ENCODE measurements at places on chromosomes 1 and 21. TPM values are rescaled to one million over a fixed set of nuclear protein-coding genes. Genes with fewer than 3 reads are reported as not detected.
A peak's percentile ranks its signal among the peaks of the same experiment; 100 is the strongest.

GRCh38 chr1:198498103-198498385 lies 42.4 kb downstream of the ATP6V1G3 start:
- no peak for DNase-seq

- DNase-seq: no peak
Measured at GRCh38 chr1:97010566-97011264, 289.1 kb downstream of the PTBP2 start.

DNA sequence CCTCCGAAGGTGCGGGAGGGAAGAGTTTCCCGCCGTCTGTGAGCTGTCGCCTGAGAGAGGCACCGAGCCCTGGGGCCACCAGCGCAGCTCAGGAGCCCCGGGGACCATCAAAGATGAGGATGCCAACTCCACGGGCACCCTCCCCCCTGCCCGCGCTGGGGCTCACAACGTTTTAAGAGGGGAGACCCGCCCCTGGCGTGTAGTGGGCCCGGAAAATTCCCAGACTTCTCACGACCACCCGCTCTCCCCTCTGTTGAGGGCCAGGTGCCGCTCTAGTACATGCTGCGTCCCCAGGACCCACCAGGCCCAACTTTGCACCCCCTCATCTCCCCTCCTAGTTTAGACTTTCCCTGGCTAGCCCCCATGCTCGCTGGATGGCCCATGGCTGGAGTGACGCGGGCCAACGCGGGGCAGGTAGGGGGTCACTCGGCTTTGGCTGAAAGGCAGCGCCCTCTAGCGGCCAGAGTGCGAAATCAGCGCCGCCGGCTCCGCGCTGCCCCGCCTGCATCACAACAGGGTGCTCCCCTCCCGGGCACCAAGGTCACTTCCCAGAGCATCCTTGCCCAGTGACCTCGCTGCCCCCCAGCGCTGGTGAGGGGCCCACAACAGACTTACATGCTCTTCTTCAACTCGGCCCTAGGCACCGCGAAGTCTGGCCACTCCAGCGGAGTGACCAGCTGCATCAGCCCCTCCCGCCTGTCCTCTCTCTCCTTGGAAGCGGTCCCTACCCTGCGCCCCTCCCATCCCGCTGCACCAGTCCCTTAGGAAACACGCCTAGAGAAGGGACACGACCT lies 1.8 kb downstream of the CD160 start:
- peak; percentile 64 for DNase-seq

- no peak for DNase-seq
Measured at GRCh38 chr1:91803123-91803522, 82.8 kb downstream of the TGFBR3 start.

GRCh38 chr1:48563021-48563420 lies 91.0 kb upstream of the SPATA6 start:
- DNase-seq: no peak

- no peak for DNase-seq
Measured at GRCh38 chr1:164618202-164618564, 59.2 kb downstream of the PBX1 start.

- DNase-seq: no peak
Measured at GRCh38 chr1:84735483-84735882, 45.2 kb upstream of the SSX2IP start.

DNA sequence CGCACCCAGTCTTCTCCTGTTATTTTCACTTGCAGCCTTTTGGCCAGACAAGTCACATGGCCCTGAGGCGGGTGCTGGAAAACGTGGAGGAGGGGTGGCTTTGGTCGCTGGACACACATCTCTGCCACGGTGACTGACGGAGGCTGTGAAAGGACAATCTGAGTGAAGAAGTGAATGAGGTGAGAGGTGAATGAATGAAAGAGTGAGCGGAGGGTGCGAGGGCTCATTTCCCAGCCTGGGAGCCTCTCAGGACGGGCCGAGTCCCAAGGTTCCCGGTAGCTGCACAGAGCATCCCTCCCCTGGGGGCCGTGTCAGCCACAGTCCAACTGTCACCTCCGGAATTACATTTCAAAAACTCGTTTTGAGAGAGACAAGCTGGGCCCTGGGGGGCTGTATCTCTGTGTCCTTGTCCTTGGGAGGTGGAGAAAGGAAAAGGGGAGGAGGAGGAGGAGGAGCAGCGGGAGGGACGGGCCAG lies 89.6 kb downstream of the UBIAD1 start:
- DNase-seq: no peak

DNA sequence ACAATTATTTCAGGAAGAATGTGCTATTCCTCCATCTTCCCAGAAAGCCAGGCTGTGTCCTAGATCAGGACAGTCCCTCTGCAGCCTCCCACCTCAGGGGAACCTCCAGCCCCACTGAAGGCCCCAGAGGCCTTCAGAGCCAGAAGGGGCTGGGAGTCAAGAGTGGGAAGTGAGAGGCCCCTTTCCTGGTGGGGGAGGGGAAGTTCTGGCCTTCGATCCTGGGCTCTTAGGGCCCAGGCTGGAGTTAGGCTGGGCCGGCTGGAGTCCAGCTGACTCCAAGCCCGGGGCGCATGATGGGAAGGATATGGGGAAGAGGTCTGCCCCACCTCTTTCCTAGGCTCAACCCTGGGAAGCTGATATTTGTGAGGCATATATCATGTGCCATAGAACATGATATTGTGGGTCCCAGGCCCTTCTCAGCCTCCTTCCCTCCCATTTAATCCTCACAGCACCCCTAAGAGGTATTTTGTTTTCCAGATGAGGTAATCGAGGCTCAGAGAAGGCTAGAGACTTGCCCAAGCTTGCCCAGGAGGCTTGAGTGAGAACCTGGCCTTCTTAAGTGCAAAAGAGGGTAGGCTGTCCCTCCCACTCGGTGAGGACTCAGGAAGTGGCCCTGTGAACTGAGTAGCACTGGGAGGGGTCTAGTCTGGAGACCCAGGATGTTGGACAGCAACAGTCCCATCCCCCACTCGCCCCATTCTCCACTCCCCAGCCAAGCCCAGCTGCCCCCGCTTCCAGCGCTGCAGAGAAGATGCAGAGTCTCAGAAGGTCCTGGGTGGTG lies 18.6 kb upstream of the HSPG2 start:
- no peak for DNase-seq

ACTA1 gene
- 13,723 TPM for polyA plus RNA-seq

ECM1 gene
- 4.2 TPM for polyA plus RNA-seq

OR4F16 gene
- not detected for polyA plus RNA-seq

PRAMEF33 gene
- not detected for polyA plus RNA-seq

OR2T35 gene
- polyA plus RNA-seq: not detected

SYTL1 gene
- polyA plus RNA-seq: 1.5 TPM

DLGAP3 gene
- 0.45 TPM for polyA plus RNA-seq

SELP gene
- 0.76 TPM for polyA plus RNA-seq

NHLH2 gene
- 0.10 TPM for polyA plus RNA-seq

SPRR3 gene
- polyA plus RNA-seq: not detected

Data from hindlimb muscle (tissue), 1 donor.